ENCODE measurements at places on chromosomes 7 and 10.

GRCh38 chr10:69241575-69241974, 21.4 kb downstream of the HKDC1 start:
- DNase-seq = no peak

GRCh38 chr7:5477723-5478531, 54.3 kb upstream of the TNRC18 start:
- DNase-seq = peak; percentile 90

DNA sequence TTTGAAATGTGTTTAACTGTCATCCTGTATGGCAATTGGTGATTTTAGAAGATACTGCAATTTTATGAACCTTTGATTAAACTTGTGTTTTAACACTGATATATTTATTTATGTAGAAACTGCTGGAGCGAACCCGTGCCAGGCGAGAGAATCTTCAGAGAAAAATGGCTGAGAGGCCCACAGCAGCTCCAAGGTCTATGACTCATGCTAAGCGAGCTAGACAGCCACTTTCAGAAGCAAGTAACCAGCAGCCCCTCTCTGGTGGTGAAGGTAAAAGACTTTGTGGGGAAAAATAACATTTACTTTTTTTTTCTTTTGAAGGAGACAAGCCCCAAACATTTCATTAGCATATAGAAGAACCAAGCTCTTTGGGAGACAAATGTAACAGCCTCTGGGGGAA, 6.5 kb downstream of the ANLN start:
- DNase-seq = no peak

GRCh38 chr10:86665218-86665607, 3.1 kb upstream of the LDB3 start:
- DNase-seq = no peak

GRCh38 chr7:65925040-65925439, 52.2 kb downstream of the VKORC1L1 start:
- DNase-seq = no peak

DNA sequence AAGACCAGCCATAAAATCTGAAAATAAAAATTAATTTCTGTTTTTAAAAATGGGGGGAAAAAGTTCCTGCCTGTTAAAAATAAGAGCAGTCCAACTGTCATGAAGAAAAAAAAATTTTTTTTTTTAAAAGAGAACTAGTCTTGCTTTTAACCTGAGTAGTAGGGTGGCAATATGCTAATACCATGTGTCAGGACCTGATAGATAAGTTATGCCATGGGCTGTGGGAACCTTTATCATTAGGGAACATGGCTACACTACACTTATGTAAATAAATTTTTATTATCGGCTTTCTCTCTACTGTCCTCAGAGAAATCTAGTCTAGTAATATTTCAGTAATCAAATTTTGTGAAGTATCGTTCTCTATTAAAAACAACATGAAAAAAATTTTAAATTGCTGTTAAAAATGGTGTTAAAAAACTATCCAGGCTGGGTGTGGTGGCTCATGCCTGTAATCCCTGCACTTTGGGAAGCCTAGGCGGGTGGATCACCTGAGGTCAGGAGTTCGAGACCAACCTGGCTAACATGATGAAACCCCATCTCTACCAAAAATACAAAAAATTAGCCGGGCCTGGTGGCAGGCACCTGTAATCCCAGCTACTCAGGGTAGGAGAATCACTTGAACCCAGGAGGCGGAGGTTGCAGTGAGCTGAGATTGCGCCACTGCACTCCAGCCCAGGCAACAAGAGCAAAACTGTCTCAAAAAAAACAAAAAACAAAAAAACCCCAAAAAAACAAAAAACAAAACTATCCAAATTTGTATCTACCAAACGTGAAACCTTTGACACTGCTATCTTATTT, 20.7 kb downstream of the NT5C3A start:
- no peak for DNase-seq

GRCh38 chr10:30197186-30197585, 137.8 kb upstream of the JCAD start:
- no peak for DNase-seq

- no peak for DNase-seq
Observed at GRCh38 chr10:96918214-96919002, 86.3 kb downstream of the LCOR start.

GRCh38 chr7:116576350-116577319, 51.8 kb downstream of the CAV1 start:
- DNase-seq = no peak

DNA sequence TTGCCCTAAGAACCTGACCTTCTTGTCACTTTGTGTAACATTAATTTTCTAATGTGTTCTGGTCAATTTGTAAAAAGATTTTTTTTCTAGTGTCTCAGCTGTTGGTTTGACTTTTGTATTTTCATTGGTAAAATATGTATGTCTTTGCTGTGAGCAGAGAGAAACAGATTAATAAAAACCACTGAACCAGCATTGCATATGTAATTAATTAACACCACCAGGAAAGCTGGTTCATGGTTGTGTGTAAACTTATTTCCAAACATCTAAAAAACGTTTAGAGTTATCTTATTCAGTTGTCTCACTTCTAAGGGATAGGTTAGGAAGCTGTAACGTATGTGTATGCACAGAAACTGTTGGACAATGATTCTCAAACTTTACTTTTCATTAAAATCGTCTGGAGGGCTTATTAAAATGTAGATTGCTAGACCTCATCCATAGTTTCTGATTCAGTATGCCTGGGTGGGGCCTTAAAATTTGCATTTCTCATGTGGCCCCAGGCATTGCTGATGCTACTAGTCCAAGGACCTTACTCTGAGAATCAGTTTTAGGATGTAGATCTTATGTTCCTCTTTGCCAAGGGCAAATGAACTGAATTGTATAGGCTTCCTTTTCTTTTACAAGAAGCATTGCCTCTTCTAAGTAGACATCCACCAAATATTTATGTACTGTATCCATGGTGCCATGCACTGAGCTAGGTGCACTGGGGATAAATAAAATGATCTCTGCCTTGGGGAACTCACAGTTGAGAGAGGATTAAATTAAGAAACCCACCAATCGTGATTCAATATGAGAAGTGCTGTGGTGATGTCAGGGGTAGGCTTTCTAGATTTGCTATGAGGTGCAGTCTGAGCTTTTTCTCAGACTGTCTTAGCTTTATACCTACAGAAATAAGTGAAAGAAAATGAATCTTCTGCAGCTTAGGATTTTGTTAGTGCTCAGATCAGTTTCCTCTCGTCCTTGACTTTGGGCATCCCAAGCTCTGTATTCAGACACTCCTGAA, 98.7 kb downstream of the AUTS2 start:
- DNase-seq = no peak

DNA sequence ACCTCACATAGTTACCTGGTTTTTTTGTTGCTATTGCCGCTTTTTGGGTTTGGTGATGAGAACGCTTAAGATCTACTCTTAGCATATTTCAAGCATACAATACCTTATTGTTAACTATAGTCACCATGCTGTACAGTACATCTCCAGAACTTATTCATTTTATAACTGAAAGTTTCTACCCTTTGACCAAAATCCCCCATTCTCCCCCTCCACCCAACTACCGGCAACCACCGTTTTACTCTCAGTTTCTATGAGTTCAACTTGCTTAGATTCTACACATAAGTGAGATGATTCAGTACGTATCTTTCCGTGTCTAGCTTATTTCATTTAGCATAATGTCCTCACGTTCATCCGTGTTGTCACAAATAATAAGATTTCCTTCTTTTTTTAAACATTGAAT, 86.7 kb upstream of the IL6 start:
- DNase-seq = no peak

DNA sequence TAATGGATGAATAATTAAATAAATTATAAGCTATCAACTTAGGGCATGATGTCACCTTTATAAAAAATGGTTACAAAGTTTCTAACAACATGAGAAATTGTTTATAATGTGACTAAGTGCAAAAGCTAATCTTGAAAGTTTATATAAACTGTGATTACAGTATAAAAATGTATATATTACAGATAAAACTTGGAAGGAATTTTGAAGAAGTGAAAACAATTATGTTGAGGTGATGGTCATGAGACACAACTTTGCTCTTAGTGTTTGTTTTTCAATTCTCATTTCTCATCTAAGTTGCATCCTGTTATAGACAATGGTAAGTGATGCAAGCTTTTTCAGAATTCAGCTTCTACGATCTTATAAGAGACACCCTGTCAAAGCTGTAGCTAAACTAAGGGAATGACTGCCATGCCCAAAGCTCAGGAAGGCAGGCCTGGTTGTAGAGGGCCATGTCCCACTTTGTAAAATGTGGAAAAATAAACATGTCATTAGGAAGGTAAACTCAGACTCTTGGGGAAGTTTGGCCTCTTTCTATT, 23.9 kb downstream of the MACC1 start:
- DNase-seq = no peak

DNA sequence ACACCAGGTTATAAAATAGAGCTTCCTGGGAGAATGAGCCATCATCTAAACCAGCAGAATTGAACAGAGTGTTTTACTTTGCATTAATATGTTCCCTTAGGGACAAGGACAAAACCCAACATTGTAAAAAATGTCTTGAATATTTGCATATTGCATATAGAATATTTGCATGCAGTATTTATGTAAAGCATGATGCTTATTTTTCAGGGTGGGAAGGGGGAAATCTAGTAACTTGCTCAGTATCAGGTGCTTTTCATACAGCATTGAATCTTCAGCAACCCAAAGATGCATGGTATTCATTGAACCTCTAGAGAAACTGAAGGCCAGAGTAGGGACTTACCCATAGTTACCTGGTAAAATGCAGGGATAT, 409.2 kb upstream of the ZMIZ1 start:
- no peak for DNase-seq

DNA sequence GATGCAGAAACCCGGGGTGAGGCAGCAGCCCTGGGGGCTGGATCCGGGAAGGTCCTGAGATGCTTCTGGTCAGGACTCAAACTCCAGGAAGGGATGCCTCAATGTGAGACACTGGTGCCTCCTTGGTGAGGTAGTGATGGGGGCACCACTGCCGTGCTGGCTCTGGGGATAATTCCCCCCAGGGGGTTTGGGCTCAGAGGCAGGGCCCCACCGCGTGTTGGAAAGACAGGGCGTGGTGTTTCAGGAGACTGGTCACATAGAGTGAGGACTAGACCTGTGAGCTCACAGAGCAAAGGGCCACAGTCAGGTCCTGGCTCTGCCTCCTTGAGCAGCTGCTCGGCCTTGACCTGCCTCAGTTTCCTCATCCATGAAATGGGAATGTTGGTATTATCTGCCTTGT, 361.9 kb downstream of the GLRX3 start:
- no peak for DNase-seq

- peak; percentile 96 for DNase-seq
Observed at GRCh38 chr7:106071356-106071998, 40.6 kb downstream of the SYPL1 start.

DNA sequence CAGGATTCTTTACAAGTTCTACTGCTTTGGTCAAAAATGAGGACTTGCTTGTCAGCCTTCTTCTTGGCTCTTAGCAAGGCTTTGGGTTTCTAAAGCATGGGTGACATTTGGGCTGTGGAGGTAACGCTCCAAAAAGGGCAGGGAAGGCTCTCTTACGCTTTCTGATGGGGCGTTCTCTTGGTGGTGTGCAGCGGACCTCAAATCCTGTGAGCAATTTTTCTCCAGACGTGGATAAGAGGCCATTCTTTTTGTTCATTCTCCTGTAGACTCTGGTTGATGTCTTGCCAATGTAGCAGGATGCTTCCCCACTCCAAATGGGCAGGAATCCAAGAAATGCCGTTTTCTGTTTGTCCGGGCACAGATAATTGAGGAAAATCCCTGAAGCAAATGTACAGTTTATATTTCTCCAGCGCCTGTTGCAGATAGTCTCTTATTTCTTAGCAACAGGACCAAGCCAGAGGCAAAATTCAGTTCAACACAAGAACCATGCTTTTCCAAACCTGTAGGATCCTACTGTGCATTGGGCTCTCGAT, 138.4 kb upstream of the NFE2L3 start:
- no peak for DNase-seq

- DNase-seq = no peak
Observed at GRCh38 chr10:81013771-81014170, 476.1 kb downstream of the SH2D4B start.

- DNase-seq = no peak
Observed at GRCh38 chr10:68208424-68209042, 23.4 kb downstream of the ATOH7 start.

DNA sequence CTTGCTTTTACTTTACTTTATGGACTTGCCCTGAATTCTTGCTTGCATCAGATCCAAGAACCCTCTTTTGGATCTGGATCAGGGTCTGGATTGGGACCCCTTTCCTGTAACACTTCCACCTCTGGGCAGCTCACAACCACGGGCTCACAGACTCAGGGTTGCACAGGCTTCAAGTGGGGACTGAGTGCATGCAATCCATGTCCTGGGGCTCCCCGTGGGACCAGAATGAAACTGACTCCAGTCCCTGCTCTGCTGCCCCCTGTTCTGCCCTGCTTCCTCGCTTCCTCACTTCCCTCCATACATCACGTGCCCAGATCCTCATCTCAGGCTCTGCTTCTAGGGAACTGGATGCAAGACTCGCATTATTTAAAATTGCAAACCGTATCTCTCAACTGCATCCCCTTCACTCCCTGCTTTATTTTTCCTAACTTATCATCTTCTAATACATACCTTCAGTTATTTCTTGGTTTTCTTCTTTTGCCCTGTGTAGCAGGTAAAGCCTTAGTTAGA, 23.3 kb upstream of the INMT start:
- DNase-seq = no peak
